ENCODE measurements at places on chromosomes 5 and 9. TPM values are rescaled to one million over a fixed set of nuclear protein-coding genes. Genes with fewer than 3 reads are reported as not detected.

FAM170A gene
- not detected for total RNA-seq

TAF11L4 gene
- not detected for total RNA-seq

PDE6A gene
- under 0.01 TPM for total RNA-seq

CD180 gene
- 0.98 TPM for total RNA-seq

KCNV2 gene
- total RNA-seq: not detected

ARL14EPL gene
- not detected for total RNA-seq

ABO gene
- 1.1 TPM for total RNA-seq

PCDHGA5 gene
- 5.4 TPM for total RNA-seq

SCGB3A2 gene
- not detected for total RNA-seq

ZNF883 gene
- 2.6 TPM for total RNA-seq

DNA sequence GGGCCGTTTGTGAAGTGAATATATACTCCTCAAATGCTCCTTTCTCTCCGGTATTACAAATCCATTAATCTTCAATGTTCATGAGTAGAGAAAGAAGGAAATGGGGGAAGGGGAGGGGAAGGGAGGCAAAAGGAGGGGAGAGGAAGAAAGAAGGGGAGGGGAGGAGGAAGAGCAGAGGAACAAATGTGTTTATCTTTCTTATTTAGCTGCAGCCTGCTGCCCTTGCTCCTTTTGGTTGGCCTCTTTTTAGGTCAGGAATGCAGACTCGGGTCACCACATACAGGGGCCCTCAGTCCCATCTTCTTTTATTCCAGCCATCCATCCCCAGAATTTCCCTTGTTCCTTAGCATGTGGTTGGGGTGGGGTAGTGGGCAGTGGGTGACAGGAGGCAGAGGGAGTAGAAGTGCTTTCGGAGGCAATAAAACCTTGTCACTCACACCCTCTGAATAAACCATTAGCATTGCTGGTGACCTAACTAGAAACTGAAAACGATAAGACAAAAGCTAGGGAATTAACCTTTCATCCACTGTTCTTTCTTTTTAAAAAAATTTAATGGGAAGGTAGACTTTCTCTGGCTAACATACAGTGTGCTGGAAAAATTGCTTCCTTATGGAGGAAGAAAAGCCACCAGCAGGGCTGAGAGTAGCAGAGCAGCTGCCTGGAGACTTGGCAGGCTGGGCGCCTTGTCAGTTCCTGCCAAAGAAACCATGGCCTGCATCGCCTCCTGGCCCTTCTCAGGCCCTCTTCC lies 16.8 kb upstream of the PRLR start:
- peak; percentile 37 for DNase-seq

- DNase-seq: no peak
Measured at GRCh38 chr5:177482359-177482795, 8.9 kb upstream of the DBN1 start.

DNA sequence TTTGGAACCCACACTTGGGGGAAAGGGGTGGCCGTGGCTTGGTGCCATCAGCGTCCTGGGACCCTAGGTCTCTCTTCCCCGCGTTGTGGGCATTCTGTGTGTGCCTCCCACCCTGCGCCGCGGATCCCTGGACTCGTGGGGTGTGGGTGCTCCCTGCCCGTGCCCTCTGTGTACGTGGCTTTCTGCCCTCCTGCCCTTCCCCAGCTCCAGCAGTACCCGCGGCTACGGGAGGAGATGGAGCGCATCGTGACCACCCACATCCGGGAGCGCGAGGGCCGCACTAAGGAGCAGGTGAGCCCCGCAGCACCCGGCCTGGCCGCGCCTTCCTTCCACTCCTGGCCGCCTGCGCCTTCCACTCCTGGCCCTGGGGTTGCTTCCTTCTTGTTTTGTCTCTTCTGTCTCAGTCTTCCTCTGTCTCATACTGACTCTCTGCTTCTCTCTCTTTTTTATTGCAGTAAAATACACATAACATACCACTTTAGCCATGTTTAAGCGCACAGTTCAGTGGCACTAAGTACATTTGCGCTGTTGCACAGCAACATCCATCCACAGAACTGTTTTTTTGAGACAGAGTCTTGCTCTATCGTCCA lies 30.7 kb downstream of the DNM1 start:
- DNase-seq: no peak

- DNase-seq: no peak
Measured at GRCh38 chr5:141529002-141529401, 40.1 kb downstream of the PCDHGC5 start.

DNA sequence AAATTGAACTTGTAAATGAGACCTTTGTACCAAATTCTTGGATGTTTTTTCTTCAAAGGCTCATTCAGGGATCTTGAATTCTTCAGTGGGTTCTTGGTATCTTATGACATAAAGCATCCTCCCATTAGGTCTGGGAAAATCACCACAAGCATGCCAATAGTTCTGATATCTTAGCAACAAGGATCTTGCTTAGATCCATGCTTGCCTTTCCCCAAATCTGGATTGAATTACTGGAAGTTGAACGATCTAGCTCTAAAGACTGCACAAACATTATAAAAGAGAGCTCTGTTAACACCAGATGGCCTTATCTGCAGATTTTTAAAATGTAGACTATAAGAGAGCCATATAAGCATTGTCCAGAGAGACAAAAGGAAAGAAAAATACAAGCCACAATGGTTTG lies 266.3 kb downstream of the RAB3C start:
- no peak for DNase-seq

DNA sequence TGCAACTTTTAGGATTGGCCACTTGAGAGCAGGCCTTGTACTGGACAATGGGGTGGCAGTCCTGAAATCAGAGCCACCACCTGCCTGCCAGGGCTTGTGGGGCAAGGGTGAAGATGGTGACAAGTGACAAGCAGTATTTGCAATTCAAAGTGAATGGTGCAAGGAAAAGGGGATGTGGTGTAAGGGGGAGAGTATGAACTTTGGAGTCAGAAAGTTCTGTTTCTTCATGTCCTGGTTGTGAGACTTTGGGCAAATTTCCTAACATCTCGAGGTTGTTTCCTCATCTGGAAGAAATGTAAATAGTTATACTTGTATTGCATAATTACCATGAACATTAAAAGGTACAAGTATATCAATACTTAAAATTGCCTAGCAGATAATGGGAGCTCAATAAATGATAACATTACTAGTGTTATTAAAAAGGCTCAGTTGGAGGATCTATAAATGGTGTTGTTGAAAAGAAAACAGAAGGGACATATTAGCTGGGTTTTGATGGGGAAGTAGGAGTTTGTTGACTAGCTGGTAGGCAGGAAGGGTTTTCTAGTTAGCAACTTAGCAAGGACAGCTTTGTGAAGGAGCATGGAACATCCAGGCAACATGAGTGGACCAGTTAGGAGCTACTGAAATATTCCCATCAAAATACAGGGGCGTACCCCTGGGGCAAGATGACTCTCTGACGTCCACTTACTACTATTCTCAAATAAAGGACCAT lies 21.3 kb upstream of the MEGF9 start:
- DNase-seq: no peak

DNA sequence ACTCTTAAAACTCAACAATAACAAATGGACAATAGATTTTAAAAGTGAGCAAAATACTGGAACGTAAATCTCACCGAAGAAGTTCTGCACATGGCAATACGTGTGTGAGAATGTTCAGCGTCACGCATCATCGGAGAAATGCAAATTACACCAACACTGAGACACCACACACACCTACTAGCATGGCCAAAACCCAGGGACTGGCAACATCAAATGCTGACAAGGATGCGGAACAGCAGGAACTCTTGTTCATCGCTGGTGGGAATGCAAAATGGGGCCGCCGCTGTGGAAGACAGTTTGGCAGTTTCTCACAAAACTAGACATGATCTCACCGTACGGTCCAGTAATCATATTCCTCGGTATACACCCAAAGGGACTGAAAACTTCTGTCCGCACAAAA lies 21.6 kb upstream of the CLPTM1L start:
- DNase-seq: no peak

DNA sequence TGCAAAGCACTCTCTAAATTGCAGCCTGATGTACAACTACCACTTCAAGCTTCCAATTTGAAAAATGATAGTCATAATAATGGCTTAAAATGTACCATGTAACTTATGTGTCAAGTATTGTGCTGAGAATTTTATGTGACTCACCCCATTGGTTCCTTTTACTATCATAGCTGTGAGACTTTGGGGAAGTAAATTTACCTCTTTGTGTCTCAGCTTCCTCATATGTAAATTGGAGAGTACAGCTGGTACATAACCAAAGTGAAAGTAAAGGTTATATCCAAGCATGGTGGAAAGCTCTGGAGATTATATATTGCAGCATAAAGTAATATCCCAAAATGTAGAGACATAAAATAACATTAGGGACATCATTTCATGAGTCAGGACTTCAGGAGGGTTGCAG lies 2200.4 kb upstream of the C9orf72 start:
- DNase-seq: no peak

- no peak for DNase-seq
Measured at GRCh38 chr5:157481666-157482065, 21.7 kb downstream of the NIPAL4 start.

DNA sequence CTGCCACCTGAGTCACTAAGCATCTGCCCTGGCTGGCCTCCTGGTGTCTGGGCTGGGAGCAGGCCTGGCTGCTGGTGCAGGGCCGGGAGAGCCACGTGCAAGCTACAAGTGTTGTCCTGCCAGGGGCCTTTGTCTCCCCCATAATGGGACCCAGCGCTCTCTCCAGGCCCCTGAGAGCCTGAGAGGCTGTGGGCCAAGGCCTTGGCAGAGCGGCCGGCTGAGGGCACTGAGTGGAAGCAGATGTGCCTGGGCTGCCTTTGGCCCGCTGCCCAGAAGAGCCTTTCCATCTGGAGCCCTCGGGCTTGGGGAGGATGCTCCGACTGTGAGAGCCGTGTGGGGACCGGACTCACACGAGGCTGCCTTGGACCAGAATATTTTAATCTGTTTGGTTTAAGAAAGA lies 185.5 kb downstream of the RGS3 start:
- DNase-seq: peak; percentile 38

- DNase-seq: no peak
Measured at GRCh38 chr9:124330011-124330697, 72.4 kb downstream of the NEK6 start.

GRCh38 chr5:112707187-112708102 lies 30.2 kb upstream of the APC start:
- peak; percentile 95 for DNase-seq

DNA sequence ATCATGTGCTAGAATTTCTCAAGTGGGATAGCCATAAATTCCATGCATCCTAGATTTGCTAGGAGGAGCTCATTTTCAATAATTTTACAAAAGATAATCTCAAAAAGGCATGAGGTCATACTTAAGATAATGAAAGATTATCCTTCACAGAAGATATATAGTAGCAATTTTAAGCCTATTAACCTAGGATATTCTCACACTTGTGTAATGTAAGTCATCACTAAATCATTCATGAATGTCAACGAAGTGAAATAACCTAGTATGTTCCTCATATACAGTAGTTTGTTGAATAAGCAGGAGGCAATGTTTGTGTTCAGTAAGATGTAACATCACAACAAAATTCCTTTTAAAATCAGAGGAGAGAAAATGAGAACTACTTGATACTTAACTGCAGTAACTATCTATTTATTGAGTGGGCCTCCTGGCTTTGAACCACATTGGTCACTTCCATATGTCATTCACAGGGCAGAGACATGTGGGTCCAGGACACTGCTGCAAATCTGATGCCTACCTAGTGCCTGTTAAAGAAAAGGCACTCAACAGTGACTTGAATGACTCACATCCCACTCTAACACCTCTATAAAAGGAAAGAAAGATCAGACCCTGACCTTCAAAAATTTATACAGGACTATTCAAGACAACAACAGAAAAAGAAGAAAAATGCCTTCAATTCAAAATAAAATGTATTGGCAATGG lies 8.2 kb downstream of the LIFR start:
- DNase-seq: no peak

- DNase-seq: peak; percentile 64
Measured at GRCh38 chr5:170522211-170523141, 18.7 kb downstream of the KCNIP1 start.

- DNase-seq: no peak
Measured at GRCh38 chr9:14092344-14092743, 221.6 kb downstream of the NFIB start.

- no peak for DNase-seq
Measured at GRCh38 chr9:95266649-95267048, 50.9 kb downstream of the FANCC start.

- DNase-seq: no peak
Measured at GRCh38 chr9:102253099-102253498, 514.7 kb upstream of the GRIN3A start.

DNA sequence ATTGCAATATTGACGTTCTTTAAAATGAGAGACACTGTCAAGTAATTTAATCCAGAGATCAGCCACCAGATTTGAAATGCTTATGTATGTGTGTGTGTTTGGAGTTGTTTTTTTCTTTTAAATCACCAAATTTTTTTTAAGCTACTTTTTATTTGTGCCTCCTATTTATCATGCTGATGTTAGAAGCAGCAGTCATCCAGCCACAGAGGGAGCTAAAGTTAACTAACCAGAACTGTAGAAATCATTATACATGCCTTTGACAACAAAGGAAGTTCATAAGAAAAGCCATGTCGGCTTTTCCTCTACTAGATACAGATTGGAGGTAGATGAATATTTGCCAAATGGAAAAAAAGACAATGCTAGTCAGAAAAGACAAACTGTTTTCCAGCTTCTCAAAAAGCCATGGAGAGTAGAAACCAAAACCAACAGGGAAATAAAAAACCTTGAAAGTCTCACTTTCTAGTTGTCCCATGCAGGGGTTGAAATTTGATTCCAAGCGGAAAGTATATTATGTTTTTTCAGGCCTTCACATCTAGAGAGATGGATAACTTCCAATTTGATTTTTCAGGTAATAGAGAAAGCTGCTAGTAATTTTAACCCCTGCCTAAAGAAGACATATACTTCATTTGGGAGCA lies 4.5 kb downstream of the PURA start:
- no peak for DNase-seq

- no peak for DNase-seq
Measured at GRCh38 chr5:33235824-33236223, 204.9 kb upstream of the TARS1 start.

GRCh38 chr5:102498271-102499034 lies at the start of gene SLCO6A1:
SLCO6A1 (minus strand) TSS chr5:102499001; CDS start chr5:102498844, 157 bp downstream.
- DNase-seq: no peak

DNA sequence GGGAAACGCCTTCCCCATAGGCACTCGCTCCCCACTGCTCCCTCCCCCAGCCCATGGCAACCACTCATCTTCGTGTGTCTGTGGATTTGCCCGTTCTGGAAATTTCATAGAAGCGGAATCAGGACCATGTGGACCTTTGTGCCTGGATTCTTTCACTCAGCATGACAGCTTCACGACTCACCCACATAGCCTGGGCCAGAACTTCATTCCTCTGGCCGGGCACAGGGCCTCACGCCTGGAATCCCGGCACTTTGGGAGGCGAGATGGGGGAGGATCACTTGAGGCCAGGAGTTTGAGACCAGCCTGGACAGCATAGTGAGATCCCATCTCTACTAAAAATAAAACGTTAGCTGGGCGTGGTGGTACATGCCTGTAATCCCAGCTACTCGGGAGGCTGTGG lies 12.1 kb upstream of the DIPK1B start:
- no peak for DNase-seq

GRCh38 chr5:132064140-132064539 lies 3.7 kb downstream of the IL3 start:
- DNase-seq: no peak

All from breast epithelium (tissue), 4 donors.